ENCODE measurements at places on chromosomes 1 and 21.

DNA sequence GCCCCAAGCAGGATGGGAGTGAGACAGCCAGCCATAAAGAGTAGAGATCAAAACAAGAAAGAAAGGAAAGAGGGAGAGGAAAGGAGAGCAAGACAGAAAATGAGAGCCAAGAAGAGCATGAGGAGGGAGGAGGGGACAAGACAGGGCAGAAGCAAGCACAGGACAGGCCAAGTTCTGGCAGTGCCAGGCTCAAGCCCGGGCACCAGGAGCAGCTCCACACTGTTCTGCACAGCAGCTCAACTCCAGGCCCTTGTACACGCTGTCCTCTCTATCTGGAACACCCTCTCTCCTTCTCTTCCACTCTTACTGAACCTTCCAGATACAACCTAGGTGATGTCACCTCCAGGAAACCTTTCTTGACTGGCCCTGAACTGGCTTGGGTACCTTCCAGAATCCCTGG is 11.7 kb downstream of the IFFO2 start:
- DNase-seq = no peak

DNA sequence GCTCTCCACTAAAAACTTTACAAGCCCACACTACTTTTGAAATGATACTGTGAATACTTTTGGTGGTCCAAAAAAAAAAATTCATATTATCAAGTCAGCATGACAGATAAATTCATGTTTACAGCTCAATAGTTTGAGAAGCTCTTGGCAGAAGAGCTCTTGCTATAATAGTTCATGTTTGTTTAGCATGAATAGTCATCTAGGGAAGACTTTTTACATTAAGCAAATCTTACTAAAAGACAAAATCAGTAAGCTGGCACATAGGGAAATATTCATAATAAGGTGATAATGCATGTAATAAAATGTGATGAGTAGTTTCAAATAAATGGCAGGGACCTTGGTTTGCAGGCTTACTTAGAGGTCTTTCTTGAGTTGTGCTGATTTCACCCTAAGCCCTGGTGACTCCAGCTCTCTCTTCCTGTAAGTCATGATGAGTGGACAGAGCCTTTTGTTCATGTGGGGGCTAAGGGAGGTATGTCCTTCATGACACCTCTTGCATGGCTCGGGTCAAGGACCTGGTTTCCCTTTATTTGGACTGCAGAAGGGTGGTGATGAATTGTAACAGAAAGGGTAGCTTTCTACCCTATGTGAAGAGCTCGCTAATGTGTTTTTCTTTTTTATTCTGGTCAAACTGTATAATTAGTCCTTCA is 166.7 kb downstream of the GABPA start:
- DNase-seq = no peak

- no peak for DNase-seq
These were observed 168.8 kb upstream of the B3GALT2 start for GRCh38 chr1:193355178-193355577.

DNA sequence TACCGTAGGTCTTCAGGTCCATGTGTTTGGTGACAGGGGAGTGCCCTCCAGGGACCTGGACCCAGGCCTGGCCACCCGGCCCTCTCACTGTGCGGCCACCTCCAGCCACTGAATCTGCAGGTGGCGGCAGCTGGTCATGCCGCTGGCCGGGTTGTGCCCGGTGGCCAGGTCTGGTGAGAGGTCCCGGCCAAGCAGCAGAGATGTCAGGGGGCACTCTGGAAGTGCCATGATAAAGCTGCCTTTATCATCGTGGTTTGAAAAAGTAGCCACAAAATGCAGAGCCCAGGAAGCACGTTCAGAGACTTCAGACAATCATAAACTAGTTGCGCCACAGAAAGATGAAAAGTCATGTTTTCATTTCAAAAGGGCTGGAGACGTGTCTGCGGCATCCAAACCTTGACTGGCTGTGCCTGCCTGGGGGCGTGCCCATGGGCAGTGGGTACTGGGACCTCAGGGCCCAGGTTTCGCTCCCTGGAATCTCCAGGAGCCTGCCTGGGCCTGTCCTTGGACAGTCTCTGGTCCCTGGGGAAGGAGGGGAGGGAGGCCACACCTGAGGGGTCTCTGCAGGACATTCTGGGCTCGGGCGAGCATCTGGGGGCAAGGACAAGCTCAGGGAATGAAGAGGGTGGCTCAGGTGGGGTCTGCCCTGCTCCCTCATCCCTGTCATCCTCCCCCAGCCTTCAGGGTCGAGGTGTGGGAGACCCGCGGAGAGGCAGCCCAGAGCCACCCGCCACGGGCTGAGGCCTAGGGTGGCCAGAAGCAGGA is 44.9 kb downstream of the COL18A1 start:
- DNase-seq = no peak

DNA sequence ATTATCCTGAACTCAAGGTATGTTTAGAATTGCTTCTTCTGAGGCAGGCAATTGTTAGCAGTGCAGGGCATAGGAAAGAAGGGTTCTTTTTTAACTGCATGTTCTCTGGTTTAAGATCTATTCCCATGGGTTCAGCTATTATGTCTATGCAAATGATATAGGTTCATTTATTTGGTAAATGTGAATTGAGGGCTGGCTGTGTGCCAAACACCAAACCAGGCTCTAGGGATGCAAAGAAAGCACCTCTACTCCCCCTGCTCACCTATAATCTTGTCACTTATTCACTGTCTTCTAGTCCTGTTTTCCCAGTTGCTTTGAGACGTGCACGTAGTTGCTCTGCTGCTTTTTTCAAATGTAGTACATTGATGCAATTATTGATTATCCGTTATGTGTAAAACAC is 691 bp upstream of the KIFAP3 start:
- no peak for DNase-seq

- no peak for DNase-seq
These were observed 117.9 kb upstream of the ADAR start for GRCh38 chr1:154725865-154726264.

DNA sequence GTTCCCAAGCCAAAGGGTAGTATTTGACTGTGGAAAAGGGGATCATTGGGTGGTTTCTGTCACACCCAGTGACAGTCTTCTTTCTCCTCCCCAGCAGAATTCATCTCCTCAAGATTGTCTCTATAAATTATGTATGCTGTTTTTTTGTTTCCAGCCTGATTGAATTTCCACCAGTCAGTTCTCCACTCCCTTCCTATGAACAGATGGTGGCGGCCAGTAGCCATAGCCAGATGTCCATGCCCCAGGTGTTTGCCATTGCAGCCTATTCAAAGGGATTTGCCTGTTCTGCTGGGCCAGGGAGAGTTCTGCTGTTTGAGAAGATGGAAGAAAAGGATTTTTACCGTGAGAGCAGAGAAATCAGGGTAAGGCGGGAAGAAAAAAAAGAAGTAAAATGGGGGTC is 12.9 kb downstream of the CFAP57 start:
- DNase-seq = no peak

DNA sequence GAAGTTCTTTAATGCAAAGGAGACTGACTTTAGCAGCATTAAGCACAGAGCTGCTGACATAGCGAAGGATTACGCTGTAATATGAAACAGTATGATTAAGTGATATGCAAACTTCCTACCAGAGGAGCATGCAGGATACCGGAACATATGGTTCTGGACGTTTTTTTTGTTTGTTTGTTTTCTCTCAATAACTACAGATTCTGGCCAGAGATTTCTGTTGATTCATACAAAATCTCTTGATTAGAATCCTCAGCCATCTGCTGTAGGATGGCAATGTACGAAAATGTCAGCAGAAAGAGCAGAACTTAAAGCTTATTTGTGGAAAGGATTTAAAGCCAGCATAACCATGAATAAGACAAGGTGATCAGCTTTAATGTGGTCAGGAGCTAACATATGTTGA is 970.7 kb downstream of the KCNT2 start:
- DNase-seq = no peak

DNA sequence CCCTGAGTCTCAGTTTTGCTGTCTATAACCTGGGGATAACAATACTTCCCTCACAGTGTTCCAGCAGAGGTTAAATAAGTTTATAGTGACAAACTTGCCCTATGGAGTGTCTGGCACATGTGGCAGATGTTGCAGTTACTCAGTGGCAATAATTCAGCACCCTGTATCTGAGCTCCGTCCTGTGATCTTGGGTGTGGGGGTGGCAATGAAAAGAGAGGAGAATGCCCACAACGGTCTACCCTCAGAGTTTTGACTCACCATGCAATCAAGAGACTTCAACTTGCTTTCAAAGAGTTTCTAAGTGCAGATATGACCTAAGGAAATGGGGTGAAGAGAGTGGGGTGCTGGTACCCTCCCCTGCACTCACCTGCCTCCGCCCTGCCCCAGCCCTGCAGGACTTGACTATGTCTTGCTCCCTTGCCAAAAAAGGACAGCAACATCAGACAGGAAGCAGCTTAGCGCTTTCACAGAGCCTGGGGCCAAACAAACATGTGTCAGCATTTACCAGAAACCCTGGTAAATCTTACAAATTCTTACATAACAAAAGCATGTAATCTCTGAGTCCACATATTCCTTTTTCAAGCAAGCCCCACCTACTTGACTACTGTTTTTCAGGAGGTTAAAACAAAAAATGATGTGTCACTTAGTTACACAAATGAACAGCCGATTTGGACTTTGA is 185.1 kb upstream of the CAMK1G start:
- no peak for DNase-seq

- DNase-seq = no peak
These were observed 988.1 kb upstream of the B3GALT2 start for GRCh38 chr1:194174528-194174927.

DNA sequence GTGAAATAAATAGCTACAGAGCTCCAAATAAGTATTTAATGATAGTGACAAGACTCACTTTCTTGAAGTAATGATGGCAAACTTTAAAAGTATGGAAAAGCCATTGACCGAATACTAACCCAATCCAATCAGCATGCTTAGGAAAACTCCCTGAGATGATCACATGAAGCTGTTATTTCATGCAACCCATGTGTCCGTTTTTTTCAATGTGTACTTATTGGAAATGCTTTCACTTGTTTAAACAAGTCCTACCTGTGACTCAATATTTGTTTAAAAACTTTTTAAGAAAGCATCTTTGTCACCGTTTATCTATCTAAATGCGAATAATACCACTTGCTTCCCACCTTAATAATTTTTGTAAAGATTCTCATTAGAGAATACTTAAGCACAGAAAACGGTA is 185.8 kb downstream of the NRIP1 start:
- DNase-seq = no peak

- DNase-seq = no peak
These were observed 16.1 kb downstream of the C1orf141 start for GRCh38 chr1:67118646-67119045.

DNA sequence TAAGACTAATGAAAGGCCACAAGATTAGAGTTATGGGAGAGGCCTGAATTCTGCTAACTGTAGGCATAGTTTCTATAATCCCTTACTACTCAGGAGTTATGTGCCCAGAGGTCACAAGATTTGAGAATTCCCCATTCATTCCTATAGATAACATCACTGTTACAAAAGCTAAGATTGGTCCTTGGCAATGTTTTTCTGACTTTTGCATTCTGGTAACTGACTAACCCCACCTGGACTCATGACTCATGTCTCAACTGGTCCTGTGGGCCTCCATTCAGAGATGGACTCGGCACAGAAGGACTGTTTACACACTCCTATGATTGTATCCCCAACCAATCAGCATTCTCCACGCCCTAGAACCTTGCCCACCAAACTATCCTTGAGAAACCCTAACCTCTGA is 249.0 kb upstream of the ZP4 start:
- no peak for DNase-seq

- DNase-seq = no peak
These were observed 107.2 kb downstream of the ARHGEF10L start for GRCh38 chr1:17646444-17647280.

DNA sequence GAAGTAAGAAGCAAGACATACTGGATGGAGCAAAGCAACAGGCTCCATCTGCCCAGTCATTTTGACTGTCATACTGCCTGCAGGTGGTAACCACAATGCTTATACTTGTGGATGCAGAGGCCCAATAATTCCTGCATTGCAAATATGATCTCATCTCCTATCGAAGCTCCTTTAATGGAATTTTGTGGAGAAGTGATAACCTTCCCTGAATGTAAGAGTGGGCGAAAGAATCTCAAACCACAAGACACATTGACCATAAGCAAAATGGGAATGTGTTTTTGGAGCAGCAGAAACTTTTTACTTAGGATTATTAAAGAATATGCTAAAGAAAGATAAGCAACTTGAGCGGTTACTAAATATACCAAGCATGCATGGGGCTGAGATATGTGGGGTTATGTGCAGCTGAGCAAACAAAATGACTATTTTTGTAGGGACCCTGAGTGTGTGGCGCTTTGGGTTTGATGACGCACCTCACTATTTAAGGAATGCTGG is 77.4 kb upstream of the BACH1 start:
- DNase-seq = no peak

GRCh38 chr1:25517476-25518394 is 25.7 kb upstream of the LDLRAP1 start:
- DNase-seq = no peak

GRCh38 chr21:45786660-45787059 is 143.1 kb downstream of the PCBP3 start:
- DNase-seq = no peak

GRCh38 chr1:183585038-183585437 is 5.2 kb downstream of the NCF2 start:
- no peak for DNase-seq

DNA sequence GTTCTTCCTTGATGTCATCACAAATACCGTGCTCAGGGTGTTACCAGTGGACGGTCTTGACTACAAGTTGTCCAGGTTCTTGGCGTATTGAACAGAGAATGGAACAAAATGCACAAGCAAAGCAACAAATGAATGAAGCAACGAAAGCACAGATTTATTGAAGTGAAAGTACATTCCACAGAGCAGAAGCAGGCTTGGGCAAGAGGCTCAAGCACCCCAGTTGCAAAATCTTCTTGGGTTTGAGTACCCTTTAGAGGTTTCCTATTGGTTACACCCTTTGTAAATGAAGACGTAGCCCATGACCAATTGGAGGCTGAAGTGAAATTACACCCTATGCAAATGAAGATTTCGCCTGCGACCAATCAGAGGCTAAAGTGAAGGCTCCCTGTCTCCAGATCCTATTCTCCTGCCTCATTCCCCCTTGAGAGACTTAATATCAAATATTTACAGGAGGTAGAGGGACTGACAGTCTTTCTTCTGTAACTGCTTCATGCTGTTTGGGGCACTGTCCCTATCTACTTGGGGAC is 38.3 kb downstream of the YY1AP1 start:
- DNase-seq = no peak

DNA sequence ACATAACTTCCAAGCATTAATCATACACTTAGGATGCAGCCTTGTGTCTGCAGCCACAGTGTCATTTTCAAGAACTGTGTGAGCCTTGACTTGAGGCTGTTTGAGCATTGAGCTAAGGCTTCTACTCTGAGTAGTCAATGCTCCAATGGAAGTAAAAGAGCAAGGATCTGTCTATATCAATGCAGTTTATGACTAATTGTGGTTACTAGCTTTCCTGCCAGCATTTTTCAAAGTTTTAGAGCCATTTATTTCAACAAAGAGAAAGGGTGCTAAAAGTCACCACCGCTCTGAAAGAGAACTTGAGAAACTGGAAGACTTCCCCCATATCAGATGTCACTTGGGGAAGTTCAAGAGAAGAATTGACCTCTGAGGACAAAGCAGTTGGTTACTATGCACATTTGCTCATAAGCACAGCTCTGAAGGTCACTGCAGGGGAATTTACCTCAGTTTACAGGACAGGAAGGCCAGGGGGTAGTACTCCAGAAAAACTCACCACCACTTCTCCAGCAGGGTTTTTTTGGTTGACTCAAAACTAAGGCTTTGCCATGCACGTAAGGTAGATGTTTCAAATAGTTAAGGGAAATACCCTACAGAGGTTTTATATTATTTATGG is 24.5 kb upstream of the RGS1 start:
- no peak for DNase-seq

- DNase-seq = no peak
These were observed 71.1 kb upstream of the MROH9 start for GRCh38 chr1:170864238-170864637.

All from T-helper 9 cell (primary cell).